ENCODE measurements at places on chromosomes 1 and 21. TPM values are rescaled to one million over a fixed set of nuclear protein-coding genes. Genes with fewer than 3 reads are reported as not detected.
A peak's percentile ranks its signal among the peaks of the same experiment; 100 is the strongest.

Gene ADAMTSL4
- 8.1 TPM for total RNA-seq

GRCh38 chr1:183339556-183340167 lies 78.5 kb downstream of the NMNAT2 start:
- DNase-seq, result no peak

DNA sequence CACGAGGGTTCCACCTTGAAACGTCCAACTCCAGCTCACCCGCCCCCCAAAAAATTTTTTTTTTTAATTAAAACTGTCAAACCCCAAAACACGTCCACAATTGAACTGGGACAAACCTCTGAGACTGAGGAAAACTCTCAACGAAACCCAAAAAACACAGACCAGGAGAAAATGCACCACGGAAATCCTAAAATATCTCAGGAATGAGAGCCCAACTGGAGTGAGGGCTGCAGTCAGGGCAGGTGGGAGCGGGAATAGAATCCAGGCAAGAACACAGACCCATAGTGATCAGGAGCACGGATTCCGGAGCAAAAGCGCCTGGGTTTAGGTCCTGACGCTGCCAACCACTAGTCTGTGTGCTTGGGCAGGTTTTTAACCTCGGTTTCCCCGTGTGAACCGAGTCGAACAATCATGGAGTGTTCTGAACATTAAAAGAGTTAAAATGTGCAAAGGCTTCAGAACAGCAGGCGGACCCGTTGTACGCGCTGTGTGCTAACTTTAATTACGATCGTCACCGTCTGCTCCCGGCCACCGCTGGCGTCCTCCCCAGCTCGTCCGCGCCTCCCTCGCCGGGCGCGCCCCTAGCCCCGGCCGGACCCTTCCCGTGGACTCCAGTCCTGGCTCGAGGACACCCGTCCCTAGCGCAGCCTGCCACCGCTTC lies 624 bp downstream of the ARHGAP29 start:
- peak; percentile 67 for DNase-seq

DNA sequence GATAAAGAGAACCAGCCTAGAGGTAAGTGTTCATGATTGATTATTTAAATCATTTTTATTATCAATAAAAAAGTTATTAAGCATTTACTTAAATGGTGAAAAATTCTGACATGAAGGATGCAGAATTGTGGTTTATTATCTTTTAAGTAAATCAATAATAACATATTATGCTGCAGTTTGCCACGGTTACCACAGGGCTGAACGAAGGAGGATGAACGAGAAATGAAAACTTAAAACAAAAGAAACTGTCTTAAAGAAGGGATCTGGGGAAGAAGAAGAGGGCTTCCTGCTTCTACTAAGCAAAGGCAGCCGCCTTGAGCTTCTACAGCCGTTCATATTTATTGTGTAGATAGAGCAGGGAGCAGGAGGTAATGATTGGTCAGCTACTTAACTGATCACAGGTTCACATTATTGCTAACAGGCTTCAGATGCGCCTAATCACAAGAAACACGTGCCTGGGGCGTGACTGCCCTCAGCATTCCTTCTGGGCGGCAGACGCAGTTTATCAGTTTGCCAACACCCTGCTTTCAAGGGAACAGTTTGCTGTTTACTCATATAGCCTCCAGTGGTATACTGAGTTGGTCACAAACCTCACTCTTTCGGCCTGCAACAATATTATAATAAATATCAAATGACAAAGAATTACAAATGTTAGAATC lies 5.8 kb upstream of the FNBP1L start:
- no peak for DNase-seq

DNA sequence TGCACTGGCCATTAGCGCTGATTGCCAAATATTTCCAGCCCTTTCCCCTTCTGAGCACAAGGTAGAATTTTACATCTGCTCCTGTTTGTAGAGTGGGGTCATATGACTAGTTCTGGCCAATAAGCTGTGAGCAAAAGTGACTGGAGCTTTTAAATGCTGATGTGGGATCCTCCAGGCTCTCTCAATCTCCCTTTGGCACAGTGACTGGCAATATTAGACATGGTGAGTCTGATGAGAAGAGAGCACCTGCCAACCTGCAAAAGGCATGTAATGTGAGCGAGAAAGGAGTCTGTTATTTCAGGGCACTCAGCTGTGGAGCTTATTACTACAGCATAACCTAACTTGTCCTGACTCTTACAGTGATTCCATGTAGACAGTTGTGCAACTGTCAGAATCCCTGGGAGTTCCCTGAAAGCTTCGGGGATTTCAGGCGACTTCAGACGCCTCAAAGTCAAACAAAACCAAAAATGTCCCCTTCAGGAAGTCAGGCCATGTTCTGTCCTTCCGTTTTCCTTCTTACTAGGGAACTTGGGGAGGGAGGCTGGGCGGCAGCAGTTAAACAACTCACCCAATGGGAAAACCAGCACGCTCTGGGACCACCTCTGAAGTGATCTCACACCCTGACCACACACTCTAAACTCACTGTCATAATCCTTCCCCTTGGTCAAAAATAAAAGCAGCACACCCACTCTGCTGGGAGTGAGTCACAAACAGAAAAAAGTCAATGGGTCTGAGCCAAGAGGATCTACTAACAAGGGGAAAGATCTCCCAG lies 3.6 kb upstream of the RASSF5 start:
- no peak for DNase-seq

- no peak for DNase-seq
Observed at GRCh38 chr1:47941609-47942239, 55.5 kb downstream of the TRABD2B start.

DNA sequence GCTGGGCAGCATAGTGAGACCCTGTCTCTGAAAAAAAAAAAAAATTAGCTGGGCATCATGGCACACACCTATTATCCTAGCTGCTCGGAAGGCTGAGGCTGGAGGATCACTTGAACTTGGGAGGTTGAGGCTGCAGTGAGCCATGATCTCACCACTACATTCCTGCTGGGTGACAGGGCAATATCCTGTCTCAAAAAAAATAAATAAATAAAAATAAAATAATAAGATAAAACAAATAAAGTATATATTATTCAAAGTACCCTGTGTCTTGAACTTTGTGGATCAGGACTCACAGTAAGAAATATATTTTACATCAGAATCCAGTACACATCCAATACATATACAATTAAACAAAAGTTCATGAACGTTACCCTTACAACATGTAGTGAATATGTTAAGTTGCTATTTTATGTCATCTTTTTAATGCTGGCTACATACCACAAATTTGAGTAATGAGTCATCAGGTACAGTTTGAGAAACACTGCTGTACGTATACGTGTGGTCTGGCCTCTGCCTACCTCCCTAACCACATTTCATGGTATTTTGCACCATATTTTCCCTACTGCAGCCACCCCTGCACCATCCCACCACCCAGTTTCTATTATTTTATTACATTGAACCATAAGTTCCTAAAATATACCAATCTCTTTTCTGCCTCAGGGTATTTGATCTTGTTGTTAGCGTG lies 4.4 kb downstream of the NME7 start:
- DNase-seq, result no peak

Gene VTCN1
- total RNA-seq, result not detected

GRCh38 chr1:223820515-223820858 lies 25.3 kb downstream of the TP53BP2 start:
- no peak for DNase-seq

Gene VAV3
- total RNA-seq, result 7.6 TPM

GRCh38 chr1:150895618-150896017 lies 8.7 kb downstream of the CTXND2 start:
- DNase-seq, result no peak

DNA sequence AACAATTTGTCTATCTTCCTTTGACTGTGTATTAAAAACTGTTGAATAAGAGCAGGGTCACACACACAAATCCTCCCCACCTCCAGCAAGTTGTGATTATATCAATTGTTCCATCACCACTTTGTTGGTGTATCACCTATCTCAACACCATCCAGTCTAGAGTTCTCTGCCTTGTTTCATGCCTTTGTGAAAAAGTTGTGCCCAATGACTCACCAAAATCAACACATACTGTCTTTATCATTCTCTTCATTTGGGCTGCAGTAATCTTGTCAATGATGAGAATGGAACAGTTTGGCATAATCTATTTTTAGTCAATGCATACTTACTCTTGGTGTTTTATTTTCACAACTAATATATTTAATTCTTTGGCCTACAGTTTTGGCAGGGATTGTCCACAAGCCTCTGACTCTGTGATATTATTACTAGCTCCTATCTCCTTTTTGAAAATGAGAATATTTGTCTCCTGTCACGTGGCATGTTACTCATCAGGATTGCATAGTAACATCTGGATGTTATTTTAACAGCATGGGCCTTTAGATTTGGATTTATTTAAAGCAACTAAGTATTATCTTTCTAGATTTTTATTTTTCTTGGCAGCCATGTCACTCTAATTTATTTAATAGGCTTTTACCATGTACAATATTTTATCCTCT lies 5.1 kb downstream of the C1orf87 start:
- no peak for DNase-seq

Gene RGS2
- 36.4 TPM for total RNA-seq

GRCh38 chr1:19240673-19241538 lies 10.4 kb downstream of the EMC1 start:
- peak; percentile 77 for DNase-seq

DNA sequence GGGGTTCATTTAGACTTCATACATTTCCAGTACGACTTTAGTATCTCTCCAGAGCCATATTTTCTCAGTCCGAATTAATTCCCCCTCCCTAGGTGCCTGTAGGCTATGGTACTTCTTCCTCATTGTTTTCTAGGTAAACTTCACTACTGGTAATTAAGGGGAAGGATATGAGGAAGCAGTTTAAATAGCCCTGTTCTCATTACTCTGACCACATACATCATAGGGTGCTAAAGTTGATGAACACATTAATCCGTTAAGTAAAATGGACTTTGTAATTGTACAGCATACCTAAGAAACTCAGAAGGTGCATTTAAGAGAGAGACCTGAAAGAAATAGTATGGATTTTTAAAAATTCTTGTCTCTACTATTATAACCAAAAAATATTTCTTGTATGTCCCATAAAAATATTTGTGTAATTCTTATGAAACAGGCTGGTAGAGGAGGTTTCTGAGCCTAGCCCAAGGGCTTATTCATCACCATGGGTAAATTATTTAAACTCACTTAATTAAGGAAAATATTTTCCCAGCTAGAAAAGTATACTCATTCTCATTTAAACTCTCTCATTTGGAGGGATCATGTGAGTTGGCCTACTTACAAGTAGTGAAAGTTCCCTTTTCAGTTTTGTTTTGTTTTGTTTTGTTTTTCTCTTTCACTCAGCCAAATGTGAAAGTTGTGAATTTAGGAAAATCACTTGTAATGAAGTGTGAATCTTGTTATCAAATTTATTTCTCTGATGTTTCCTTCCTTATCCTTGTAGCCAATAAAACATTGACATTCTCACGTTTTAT lies 2.0 kb downstream of the PRMT6 start:
- DNase-seq, result no peak

DNA sequence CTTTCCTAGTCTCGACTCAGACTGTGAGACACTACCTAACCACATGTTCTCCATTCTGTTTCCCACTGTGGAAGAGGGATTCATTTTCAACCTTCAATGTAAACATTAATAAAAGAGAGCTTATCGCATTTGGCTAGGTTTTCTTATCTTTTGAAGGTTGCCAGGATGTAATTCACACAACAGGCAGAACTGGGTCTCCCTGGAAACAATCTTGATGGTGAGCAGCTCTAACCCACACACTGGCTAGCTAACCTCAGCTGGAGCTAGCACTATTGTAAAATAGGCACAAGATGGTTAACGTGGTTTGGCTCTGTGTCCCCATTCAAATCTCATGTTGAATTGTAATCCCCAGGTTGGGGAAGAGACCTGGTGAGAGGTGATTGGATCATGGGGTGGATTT lies 75.1 kb downstream of the ZSCAN20 start:
- no peak for DNase-seq

- peak; percentile 93 for DNase-seq
Observed at GRCh38 chr1:15100121-15100879, 53.2 kb upstream of the TMEM51 start.

DNA sequence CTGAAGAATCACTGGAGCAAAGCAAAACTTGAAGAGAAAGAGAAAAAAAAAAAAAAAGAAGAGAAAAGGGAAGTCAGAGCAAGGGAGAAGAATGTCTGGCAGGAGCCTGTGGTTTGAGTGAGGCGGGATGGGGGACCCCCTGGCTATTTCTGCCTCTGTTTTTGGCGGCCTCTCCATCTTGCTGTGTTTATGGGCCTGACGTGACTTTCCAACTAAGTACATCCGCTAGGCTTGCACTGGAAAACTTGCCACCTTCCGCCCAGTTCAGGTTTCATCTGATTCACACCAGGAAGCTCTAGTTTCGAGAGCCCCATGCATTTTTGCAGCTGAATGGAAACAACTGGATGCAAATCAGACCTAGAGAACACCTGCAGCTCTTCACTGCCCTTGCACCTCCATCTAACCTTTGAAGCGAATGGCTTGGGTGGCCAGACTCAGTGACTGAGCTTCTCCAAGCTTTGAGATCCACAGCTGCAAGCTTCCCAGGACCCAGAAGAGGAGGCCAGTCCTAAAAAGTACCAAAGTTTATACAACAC lies 28.0 kb downstream of the TBX15 start:
- no peak for DNase-seq

Gene CYYR1
- 34.2 TPM for total RNA-seq

Gene CCDC185
- total RNA-seq, result not detected

DNA sequence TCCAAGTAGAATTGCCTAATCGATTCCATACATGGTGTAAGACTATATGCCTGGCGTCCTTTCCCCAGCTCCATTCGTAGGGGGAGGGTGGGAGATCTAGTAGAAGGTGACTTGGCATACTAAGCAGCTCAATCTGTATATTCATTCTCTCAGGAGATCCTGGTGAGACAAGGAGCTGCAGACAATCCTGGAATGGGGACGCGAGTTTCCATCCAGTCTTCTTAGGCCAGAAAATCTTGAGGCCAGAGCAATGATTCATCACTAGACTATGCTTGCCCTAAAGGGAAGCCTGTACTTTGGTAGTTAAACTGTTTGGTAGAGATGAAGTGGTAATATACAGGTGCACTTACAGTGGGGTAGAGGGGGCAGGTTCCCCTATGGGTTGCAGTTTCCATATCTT lies 468.7 kb downstream of the ADGRL2 start:
- DNase-seq, result no peak

Gene NPR1
- 10.7 TPM for total RNA-seq

Gene COL24A1
- total RNA-seq, result 0.21 TPM

GRCh38 chr21:35796844-35797243 lies 263.5 kb downstream of the SETD4 start:
- no peak for DNase-seq

GRCh38 chr1:119727991-119728390 lies 16.3 kb downstream of the PHGDH start:
- no peak for DNase-seq

GRCh38 chr1:236821091-236821627 lies 26.1 kb downstream of the MTR start:
- DNase-seq, result no peak

- peak; percentile 78 for DNase-seq
Observed at GRCh38 chr1:3186526-3186921, 117.5 kb downstream of the PRDM16 start.

Gene NTMT2
- total RNA-seq, result not detected

GRCh38 chr1:210882414-210883221 lies 251.3 kb downstream of the KCNH1 start:
- no peak for DNase-seq

Gene ITGB3BP
- 53.8 TPM for total RNA-seq

Gene SPOCD1
- 3.5 TPM for total RNA-seq

- DNase-seq, result peak; percentile 78
Observed at GRCh38 chr1:95084317-95085176, 11.8 kb upstream of the ALG14 start.

GRCh38 chr1:6962478-6962995 lies 177.3 kb downstream of the CAMTA1 start:
- peak; percentile 95 for DNase-seq

- no peak for DNase-seq
Observed at GRCh38 chr1:182185842-182186756, 124.6 kb upstream of the ZNF648 start.

- DNase-seq, result no peak
Observed at GRCh38 chr1:186440584-186440983, 20.3 kb downstream of the PDC start.
